ENCODE measurements at places on chromosomes 3 and 15.

GRCh38 chr3:18572809-18573208 lies 147.7 kb upstream of the SATB1 start:
- peak; percentile 46 for DNase-seq

DNA sequence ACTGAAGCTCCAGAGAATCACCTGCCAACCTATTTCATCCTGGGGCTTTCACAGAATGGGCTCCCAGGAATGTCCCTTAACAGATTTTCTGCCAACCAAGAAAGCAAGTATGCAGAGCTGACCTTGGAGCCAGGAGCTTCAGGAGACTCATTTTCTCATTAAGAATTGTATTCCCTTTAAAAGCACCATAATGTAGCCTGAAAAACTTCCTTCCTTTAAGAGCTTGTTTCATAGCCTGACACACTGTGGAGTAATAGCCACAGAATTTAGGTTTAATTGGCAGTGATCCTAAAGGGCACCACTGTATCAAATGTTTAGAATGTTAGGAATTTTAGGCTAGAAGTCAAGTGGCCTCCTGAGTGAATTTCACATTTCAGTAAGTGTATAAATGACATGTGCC lies 309.8 kb downstream of the GBE1 start:
- no peak for DNase-seq

DNA sequence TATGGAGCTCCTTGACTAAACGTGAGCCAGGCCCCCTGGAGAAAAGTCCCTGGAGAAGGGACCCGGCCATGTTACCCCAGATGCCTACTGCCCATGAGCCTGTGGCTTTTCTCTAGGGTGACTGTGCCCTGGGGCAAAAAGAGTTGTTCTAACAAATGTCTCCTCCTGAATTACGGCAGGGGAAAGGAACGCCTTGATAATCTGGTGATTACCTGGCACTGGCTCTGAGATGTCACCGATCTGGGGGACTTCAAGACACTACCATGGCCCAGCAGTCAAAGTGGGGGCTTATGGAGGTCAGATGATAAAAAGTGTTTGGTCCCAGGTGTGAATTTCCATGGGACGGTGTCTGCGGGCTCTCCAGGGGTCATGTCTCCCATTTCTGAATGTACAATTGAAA lies 140.7 kb downstream of the KLF13 start:
- DNase-seq = no peak

- no peak for DNase-seq
Observed at GRCh38 chr15:83477172-83477807, 30.1 kb downstream of the SH3GL3 start.

- DNase-seq = peak; percentile 72
Observed at GRCh38 chr3:196632046-196632751, 7.3 kb upstream of the NRROS start.

- no peak for DNase-seq
Observed at GRCh38 chr15:85518979-85519761, 138.8 kb downstream of the AKAP13 start.

DNA sequence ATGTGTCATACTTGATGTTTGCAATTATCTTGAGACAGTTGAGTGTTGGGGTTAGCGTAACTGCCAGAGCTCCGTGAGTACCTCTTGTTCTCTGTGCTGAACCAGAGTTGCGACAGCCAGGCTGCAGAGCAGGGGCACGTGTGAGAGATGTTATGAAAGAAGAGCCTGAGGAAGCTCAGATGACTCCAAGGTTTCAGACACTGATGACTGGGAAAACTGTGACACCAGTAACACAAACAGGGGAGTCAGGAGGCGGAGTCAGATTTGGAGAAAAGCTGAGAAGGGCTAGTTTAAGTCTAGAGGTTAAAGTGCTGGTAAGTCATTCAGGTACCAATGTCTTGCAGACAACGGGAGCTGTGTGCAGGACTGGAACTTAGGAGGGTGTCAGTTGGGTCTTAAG lies 45.0 kb downstream of the BLM start:
- no peak for DNase-seq
